ENCODE measurements at places on chromosomes 16 and 17.

DNA sequence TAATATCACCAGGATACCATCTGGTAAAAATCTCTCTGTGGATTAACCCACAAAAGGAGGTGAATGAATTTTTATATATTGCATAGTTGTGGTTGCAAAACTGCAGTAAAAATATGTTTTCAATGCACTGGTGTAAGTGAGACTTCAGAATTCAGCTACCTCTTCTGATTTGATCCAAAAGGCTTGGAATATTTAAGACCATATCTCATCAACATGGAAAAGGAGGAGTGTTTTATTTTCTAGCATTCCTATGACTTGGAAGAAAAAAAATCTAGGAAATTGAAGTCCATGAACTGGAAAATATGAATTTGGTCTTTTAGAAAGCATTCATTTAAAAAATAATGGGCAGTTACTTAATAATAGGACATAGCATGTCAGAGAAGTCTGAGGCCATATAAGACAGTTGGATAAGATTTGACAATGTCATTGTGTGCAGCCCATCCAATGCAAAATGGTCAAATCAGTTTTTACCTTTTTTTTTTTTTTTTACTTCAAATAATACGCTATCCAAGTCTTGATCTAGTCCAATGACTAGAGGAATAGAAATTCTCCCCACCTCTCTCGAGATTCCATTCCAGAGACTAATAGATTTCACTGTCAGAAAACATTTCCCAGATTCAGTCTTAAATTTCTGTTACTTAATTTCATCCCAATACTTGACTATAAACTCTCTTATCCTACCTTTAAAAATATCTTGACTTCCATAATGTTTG is 364.9 kb upstream of the PMFBP1 start:
- DNase-seq = no peak

- no peak for DNase-seq
Observed at GRCh38 chr17:83178533-83179304, 99.3 kb downstream of the METRNL start.

GRCh38 chr17:17058304-17058703 is 16.0 kb downstream of the MPRIP start:
- no peak for DNase-seq

GRCh38 chr17:1486802-1487695 is 5.4 kb downstream of the MYO1C start:
- DNase-seq = peak; percentile 70

DNA sequence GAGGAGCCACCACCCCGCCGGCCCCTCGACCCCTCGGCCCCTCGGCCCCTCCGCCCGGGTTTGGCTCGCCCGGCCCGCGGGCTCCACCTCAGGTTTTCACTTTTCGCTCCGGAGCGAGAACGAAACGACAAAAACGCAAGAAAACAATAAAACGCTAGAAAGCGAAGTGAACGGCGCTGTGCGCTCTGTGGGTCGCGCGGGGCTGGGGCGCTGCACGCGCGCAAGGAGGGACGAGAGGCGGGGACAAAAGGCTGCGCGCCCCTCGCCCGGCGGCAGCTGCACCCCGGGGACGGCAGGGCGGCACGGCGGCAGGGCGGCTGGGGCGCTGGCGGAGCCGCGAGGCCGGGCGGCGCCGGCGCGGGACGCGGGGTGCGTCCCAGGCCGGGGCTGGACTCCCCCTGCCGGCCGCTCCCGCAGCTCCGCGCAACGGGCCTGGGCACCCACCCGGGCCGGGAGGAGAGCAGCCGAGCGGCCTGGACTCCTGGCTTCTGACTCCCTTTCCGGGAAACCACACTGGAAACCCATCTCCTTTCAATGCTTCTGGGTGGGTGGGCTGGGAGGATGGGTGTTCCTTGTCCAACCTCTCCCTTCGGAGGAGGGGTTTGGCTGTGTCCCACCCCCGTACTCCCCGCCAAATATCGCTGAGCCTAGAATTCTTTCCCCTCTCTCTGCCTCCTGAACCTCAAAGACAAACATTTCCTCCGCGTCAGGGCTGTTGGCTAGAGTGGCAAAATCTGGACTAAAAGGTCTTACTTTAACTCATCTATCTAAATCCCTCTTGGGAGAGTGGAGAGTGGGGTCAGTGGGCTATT is 9.9 kb downstream of the TBX2 start:
- DNase-seq = peak; percentile 41

All from CD4-positive, alpha-beta T cell treated with Interferon alpha-2 for 1 hour (primary cell).